ENCODE measurements at places on chromosomes 2 and 18.

- no peak for DNase-seq
Observed at GRCh38 chr2:100730290-100730868, 89.6 kb upstream of the NPAS2 start.

DNA sequence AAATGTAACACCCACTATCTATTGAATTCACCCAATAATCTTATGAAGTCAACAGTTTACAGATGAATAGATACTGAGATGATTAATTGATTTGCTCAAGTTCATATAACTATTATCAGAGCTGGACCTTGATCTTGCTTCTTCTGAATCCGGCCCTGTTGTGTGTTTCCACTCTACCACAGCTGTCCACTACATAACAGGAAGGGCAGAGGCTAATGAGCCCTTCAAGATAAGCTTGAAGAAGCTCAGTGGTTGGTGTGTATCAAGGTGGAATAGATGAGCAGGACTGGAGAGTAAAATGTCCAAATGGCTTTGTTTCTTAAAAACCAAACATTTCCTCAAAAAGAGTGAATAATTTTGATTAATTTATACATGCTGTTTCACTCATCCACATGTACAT is 56.4 kb upstream of the ITGB6 start:
- no peak for DNase-seq

- DNase-seq = no peak
Observed at GRCh38 chr2:217757108-217757463, 245.7 kb downstream of the TNS1 start.

GRCh38 chr18:39072970-39073369 is 1507.4 kb upstream of the CELF4 start:
- no peak for DNase-seq

DNA sequence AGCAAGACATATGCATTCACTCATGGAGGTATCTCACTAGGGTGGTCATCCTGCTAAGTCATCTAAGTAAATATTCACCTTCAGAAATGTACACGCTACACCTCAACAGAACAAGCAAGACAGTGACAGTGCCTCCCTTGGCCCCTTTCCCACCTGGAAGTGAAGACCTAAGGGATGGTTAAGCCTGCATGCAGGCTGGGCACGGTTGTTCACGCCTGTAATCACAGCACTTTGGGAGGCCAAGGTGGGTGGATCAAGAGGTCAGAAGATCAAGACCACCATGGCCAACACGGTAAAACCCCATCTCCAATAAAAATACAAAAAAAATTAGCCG is 4.4 kb downstream of the LIMS2 start:
- DNase-seq = no peak

DNA sequence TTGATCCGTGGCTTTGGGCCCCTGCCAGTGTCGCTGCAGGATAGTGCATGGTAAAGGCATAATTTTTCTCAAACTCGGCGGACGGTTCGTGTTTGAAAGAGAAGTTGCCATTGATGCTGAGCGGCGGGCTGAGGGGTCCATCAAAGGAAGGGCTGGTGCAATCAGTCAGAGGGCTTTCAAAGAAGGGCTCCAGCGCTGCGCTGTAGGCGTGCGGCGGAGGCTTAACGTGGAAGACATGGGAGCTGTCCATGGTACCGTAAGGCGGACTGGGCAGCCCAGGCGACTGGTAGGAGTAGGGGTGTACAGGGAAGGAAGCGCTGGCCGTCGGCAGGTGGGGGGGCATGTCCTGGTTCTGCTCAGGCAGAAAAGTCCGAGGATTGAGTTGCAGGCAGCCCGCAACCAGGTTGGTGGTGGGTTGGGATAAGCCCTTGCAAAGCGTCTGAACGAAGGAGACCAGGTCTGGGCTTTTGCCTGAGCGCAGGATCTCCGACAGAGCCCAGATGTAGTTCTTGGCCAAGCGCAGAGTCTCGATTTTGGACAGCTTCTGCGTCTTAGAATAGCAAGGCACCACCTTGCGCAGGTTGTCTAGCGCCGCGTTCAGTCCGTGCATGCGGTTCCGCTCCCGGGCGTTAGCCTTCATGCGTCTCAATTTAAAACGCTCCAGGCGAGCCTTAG is 2.3 kb downstream of the NEUROD1 start:
- no peak for DNase-seq

DNA sequence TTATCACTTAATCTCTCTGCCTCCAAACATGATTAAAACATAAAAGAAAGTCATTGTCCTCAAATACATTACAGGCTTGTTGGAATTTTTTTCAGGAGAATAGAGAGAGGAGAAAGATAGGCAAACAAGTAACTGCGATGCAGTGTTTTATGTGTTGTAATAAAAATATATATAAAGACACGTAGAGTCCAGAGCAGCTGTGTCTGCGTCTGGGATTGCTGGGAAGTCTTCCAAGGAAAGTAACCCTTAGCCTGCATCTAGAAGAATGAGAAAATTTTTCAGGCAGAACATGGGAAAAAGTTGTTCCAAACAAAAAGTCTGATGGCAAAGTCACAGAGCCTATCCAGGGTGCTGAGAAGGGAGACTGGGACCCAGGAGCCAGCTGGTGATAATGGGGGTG is 91.8 kb upstream of the ST6GAL2 start:
- no peak for DNase-seq

DNA sequence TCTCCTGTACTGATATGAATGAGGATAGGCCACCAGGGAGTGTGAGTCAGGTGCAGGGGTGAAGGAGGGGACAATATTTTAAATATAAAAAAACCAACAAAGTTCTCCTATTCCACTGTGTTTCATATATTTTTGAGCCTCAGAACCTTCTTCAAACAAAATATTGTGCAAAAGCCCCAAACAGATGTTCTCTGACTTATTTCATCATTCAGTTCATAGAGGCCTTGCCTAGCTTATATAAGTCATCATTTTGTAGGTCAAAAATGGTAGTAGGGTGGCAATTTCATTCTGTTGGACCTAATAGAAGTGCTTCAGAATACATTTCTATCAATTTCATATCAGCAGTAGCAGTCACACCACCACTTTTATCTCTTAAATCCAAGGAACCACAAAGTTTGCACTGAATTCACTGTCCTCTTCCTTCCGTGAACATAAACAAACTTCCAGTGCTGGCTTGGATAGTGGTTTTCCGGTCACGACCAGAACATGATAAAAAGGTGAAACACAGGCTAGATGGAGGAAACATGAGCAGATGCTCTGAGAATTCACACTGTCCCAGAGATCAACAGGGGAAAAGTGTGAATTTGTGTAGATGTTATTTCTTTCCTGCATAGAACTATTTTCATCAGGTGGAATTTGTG is 99.1 kb downstream of the EN1 start:
- DNase-seq = no peak

DNA sequence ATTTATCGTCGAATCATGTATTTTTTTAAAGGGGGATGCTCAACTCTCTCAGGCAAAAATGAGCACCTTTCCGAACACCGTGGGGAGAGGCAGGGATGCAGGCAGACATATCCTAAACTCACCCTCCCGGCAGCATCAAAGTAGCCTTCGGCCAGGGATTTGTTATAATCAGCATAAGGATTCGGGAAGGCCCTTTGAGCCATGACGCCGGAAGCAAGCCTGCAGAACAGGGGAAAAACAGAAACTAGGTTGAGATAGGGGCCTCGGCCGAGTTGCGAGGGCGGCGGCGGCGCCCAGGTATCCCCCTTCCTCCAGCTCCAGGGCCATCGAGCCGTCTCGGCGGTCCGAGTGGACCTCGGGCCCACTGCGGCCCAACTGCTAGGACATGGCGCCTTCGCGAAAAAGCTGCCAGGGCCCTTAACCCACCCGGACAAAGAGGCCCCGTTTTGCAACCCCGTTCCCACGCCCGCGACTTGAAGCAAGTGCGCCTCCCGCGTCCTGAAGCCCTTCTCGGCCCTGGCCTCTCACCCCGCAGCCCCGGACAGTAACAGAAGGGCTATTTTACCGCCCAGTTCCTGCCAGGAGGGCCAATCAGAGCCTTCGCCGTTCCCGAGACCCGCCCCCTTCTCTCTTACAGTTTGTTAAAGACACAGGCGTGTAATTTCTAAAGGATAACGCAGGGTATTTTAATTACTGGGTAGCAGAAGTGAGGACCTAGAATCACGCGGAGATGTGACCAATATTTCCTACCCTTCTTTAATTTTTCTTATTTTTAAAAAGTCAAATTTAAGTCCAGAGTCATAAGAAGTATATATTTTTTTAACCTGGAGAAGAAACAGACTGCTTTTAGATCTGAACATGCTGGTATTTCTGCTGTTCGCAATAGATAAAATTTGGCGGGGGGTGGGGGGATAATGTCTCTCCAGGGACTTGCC is at the start of gene LANCL1:
Gene LANCL1, minus strand, starts transcription at position 566 of the 935 bp plus-strand sequence. Its CDS starts 363 bp downstream, at position 203.
- peak; percentile 79 for DNase-seq

GRCh38 chr2:240528406-240529040 is 29.3 kb downstream of the ANKMY1 start:
- no peak for DNase-seq

DNA sequence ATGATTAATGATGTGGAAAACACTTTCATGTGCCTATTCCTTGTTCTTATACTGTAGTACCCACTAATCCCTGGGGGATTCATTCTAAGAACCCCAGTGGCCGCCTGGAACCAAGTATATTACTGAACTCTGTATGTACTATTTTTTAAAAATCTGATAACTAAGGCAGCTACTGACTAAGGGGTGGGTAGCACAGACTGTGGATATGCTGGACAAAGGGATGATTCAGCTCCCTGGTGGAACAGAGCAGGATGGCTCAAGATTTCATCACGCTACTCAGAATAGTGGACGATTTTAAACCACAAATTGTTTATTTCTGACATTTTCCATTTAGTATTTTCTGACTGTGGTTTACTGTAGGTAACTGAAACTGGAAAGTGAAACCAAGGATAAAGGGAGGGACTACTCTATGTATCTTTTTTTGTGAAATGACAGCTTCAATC is 41.8 kb upstream of the CDC42EP3 start:
- no peak for DNase-seq
